ENCODE measurements at places on chromosomes 4 and X.

DNA sequence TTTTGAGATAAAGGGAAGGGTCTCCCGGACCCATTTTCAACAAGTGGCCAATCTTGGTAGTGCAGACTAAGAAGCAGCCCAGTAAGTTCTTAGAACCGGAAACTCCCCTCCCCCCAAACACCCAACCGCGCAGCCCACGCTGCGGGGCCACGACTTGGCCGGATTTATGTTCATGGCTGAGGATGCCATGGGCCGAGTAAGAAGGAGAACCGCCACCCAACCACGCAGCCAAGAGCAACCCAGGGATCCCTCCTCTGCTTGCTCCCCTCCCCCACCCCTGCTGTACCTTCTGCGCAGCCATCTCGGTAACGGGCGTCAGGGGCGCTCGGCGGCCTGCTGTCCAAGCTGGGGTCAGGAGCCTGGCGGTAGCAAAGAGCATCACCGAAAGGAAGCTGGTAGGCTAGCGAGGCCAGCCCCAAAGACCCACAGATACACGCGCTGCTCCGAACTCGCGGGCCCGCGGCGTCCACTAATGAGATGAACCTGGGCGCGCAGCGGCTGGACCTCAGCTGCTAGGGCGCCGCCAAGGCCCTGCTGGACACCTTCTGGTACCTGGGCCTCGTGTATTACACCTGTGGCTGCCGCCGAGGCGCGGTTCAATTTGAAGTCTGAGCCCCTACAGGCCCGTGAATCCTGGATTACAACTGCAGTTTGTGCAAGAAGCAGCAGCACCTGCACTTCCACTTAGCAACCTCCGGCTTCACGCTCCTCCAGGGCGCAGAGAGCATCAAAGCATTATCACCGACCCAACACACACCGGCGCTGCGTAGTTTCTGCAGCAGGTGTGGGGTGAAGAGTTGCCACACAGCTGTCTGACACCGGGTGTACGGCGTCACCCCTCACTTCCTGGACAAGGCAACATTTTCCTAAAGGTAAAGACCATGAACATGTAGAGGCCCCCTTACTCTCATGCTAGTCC lies 63.4 kb downstream of the NUDT10 start:
- no peak for DNase-seq

GRCh38 chrX:50707955-50708699 lies 105.9 kb downstream of the SHROOM4 start:
- DNase-seq: no peak

- DNase-seq: no peak
These were observed 160.6 kb upstream of the RPS6KA3 start for GRCh38 chrX:20427173-20427770.

DNA sequence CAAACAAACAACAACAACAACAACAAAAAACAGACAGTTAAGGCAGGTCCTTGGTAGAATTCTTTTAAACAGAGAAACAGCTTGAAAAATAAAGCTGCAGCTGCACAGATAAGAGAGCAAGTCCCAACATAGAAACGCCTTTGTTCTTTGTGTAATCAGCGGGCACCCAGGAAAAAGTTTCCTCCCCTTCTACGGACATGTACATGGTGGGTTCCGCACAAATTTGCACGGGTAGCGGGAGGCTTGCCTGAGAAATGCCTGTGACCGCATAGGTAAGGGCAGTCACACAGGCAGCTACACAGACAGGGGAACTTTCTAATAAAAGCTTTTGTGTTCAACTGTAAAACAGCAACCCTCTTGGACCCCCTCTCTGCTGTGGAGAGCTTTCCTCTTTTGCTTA lies 25.7 kb upstream of the CT47A1 start:
- no peak for DNase-seq

GRCh38 chrX:72299891-72300630 lies 5.7 kb downstream of the CITED1 start:
- no peak for DNase-seq

- no peak for DNase-seq
These were observed 53.5 kb downstream of the PTTG2 start for GRCh38 chr4:38013461-38014366.

GRCh38 chr4:47913861-47914219 lies 543 bp downstream of the NFXL1 start:
- no peak for DNase-seq

DNA sequence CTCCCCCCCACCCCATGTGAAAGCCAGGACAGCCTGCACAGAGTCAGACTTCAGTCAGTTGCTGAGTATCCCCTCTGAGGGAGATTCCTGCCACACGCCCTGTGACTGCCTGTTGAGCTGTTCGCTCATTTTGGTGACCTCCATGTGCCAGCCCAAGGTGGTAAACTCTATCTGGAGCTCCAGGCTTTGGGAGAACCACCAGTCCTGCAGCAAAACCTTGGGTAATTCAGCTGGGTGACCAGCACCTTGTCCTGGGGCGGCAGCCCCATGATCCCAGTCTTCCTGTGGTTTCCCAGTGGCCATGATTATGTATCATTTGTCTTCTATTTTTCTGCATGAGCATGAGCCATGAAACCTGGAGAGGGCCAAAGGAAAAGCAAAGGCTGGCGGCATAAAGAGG lies 73.4 kb downstream of the NBDY start:
- no peak for DNase-seq

GRCh38 chrX:101417981-101418841 lies 10.2 kb downstream of the HNRNPH2 start:
- DNase-seq: peak; percentile 72

DNA sequence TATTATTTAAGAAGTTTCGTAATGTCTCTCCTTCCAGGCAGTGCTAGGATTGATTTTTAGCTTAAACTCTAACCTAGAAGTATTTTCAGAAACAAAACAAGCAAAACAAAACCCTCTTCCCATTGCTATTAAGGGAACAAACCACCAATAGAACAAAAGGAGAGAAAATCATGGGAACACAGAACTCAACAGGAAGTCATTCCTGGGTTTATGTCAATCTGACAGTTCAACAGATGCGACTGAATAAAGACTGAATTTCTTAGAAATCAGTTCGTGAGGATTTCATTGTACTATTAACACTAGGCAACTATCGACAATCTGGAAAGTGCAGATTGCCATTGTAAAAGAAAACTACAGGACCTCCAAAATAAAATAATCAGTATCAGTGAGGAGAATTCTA lies 229.1 kb upstream of the SMIM31 start:
- DNase-seq: no peak

GRCh38 chr4:187354740-187355139 lies 631.1 kb upstream of the FAT1 start:
- DNase-seq: no peak

- no peak for DNase-seq
These were observed 32.5 kb downstream of the SORBS2 start for GRCh38 chr4:185779517-185779916.

GRCh38 chr4:142379277-142380051 lies 466.6 kb downstream of the INPP4B start:
- no peak for DNase-seq

GRCh38 chrX:41045960-41046567 lies 39.2 kb upstream of the USP9X start:
- DNase-seq: no peak

GRCh38 chr4:25146076-25146475 lies 14.2 kb downstream of the SEPSECS start:
- no peak for DNase-seq
